ENCODE measurements at places on chromosomes 11 and 22.

- H3K27ac ChIP-seq: no peak overlapping the region
- H3K36me3 ChIP-seq: no peaks in the 10 kb centered on the region
- no peak for DNase-seq
- peaks cover 18% of the 10 kb centered on the region for H3K4me1 ChIP-seq
Observed at GRCh38 chr11:94926698-94927237, 46.6 kb downstream of the CWC15 start.

DNA sequence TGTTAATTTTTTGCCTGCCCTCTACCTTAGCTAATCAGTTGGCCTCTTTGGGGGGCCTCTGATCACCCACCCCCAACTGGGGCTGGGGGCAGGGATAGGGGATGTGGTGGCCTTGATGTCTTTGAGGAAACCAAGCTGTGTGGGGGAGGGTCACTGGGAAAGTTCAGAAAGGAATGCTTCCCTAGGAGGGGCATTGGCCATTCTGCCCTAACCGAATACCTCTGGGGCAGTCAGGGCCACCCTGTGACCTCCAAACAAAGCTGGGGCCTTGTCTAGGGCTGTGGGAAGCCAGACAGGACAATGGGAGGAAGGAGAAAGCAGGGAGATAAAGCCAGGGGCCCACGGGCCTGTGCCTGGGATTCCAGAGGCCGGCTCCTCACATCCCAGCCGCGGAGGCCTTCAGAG is 97.5 kb downstream of the TSPAN18 start:
- DNase-seq: no peak
- peaks cover 2% of the 10 kb centered on the region for H3K36me3 ChIP-seq
- peak overlapping the region; percentile 41 for H3K4me3 ChIP-seq
- peaks cover 20% of the 10 kb centered on the region for H3K4me1 ChIP-seq
- no peaks in the 10 kb centered on the region for H3K27me3 ChIP-seq

GRCh38 chr22:23152238-23153114 is 7.2 kb downstream of the RAB36 start:
- H3K4me3 ChIP-seq: no peak overlapping the region
- no peak for DNase-seq
- H3K27me3 ChIP-seq: no peaks in the 10 kb centered on the region
- peaks cover 12% of the 10 kb centered on the region for H3K36me3 ChIP-seq

GRCh38 chr22:42794551-42795510 is 62.2 kb downstream of the ARFGAP3 start:
- no peaks in the 10 kb centered on the region for H3K4me1 ChIP-seq
- H3K27me3 ChIP-seq: no peaks in the 10 kb centered on the region
- peak overlapping the region; percentile 54 for H3K27ac ChIP-seq
- peaks cover 6% of the 10 kb centered on the region for H3K36me3 ChIP-seq
- DNase-seq: no peak

DNA sequence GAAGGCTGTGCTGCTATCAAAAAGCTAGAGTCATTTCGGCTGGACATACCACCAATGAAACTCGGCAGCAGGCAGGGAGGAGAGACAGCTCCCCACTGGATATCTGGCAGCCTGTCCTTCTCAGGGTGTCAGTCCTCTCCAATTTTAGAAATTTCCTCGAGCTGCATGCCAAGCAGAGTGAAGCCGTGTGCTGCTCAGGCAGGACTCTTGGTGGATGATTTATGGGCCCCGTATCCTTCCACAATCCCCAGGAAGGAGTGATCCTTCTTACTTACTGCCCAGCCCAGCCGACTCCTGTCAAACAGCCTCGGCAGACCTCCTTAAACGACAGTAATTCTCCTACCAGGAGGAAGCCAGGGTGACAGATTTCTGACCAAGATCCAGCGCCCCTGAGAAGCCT is 410.4 kb downstream of the TENM4 start:
- no peaks in the 10 kb centered on the region for H3K36me3 ChIP-seq
- H3K27ac ChIP-seq: no peak overlapping the region
- no peak overlapping the region for H3K4me3 ChIP-seq
- H3K27me3 ChIP-seq: peaks cover 4% of the 10 kb centered on the region

- peaks cover 10% of the 10 kb centered on the region for H3K4me1 ChIP-seq
- H3K36me3 ChIP-seq: no peaks in the 10 kb centered on the region
- peak overlapping the region; percentile 35 for H3K27ac ChIP-seq
- H3K27me3 ChIP-seq: peaks cover 12% of the 10 kb centered on the region
- H3K4me3 ChIP-seq: no peak overlapping the region
Observed at GRCh38 chr22:37167981-37168647, 18.4 kb upstream of the IL2RB start.

DNA sequence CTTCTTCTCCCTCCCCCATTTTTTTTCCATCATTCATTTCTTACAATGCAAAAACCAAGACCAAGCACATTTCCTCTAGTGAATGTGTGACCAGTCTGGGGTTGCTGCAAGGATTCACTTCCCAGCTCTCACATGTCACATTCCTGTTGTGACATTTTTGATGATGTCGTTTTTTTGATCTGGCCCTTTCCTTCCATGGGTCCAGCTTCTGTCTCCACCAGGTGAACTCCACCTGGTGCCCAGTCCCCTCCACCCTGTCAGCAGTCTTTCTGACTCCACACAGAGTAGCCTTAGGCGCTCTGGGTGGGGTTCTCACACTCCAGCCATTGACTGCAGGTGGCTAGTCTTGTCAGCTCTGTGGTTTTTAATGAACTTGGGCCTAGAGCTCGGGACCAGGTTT is 15.6 kb downstream of the PANX1 start:
- H3K4me3 ChIP-seq: no peak overlapping the region
- no peaks in the 10 kb centered on the region for H3K36me3 ChIP-seq
- peak overlapping the region; percentile 76 for H3K27ac ChIP-seq

Measured in progenitor cell of endocrine pancreas (in vitro differentiated cells).